ENCODE measurements at places on chromosomes 12 and 14. TPM values are rescaled to one million over a fixed set of nuclear protein-coding genes. Genes with fewer than 3 reads are reported as not detected.
A peak's percentile ranks its signal among the peaks of the same experiment; 100 is the strongest.

GRCh38 chr12:126483145-126484068 is 1418.2 kb downstream of the AACS start:
- H3K4me1 ChIP-seq, result no peaks in the 10 kb centered on the region
- no peaks in the 10 kb centered on the region for H3K36me3 ChIP-seq
- DNase-seq, result no peak

- H3K27ac ChIP-seq, result no peak overlapping the region
- no peaks in the 10 kb centered on the region for H3K4me1 ChIP-seq
- no peaks in the 10 kb centered on the region for H3K36me3 ChIP-seq
These were observed 133.5 kb downstream of the KTN1 start for GRCh38 chr14:55713486-55713885.

GRCh38 chr12:114655934-114656749 is 27.8 kb downstream of the TBX3 start:
- DNase-seq, result no peak
- no peak overlapping the region for H3K27ac ChIP-seq
- H3K36me3 ChIP-seq, result no peaks in the 10 kb centered on the region
- no peaks in the 10 kb centered on the region for H3K4me1 ChIP-seq
- no peak overlapping the region for H3K4me3 ChIP-seq

GRCh38 chr14:24317141-24317928 is 6.0 kb downstream of the LTB4R start:
- H3K4me1 ChIP-seq, result peaks cover 23% of the 10 kb centered on the region
- DNase-seq, result no peak
- H3K4me3 ChIP-seq, result no peak overlapping the region
- no peaks in the 10 kb centered on the region for H3K36me3 ChIP-seq

GRCh38 chr14:51929166-51929565 is 60.2 kb upstream of the RTRAF start:
- peaks cover 15% of the 10 kb centered on the region for H3K4me1 ChIP-seq
- H3K27ac ChIP-seq, result no peak overlapping the region
- no peaks in the 10 kb centered on the region for H3K27me3 ChIP-seq
- DNase-seq, result no peak
- no peaks in the 10 kb centered on the region for H3K36me3 ChIP-seq

DNA sequence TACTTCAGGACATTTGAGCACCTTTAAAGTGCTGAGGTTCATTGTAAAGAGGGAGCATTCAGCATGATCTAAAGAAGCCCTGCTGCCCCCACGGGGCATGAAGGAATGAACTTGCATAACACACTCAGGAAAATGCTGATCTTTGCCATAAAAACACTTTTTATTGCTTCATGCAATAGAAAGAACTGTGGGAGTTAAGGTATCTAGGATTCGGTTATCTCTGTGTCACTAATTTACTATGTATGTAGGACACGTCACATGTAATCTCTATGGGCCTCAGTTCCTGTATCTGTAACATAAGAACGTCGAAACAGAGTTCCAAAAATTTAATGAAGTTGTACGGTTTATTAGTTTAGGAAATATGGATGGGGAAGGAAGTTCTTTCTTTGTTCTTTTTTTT is 33.0 kb downstream of the BTBD7 start:
- H3K27ac ChIP-seq, result no peak overlapping the region
- no peak overlapping the region for H3K4me3 ChIP-seq
- H3K4me1 ChIP-seq, result peaks cover 45% of the 10 kb centered on the region
- no peak for DNase-seq
- H3K27me3 ChIP-seq, result no peaks in the 10 kb centered on the region
- H3K36me3 ChIP-seq, result no peaks in the 10 kb centered on the region

DNA sequence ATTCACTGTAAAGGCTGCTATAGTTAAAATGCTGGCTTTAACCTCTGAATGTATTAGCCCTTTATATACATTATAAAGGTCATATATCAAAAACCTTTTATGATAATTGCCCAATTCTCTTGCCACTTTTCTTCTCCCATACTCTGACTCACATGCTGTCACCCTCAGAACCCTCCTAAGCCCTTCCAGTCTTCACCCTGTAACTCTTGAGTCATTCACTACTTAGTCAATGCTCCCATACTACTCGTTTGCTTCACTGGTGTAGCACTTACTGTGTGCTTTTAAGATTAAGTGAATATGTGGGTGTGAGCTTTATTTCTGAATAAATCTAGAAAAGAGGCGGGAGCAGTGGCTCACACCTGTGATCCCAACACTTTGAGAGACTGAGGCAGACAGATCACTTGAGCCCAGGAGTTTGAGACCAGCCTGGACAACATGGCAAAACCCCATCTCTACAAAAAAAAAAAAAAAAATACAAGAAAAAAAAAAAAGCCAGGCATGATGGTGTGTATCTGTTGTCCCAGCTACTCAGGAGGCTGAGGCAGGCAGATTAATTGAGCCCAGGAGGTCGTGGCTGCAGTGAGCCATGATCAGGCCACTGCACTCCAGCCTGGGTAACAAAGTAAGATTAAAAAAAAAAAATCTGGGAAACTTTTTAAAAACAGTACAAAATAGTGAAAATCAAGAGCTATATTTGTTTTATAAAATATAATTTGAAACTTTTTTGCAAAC is 37.6 kb downstream of the SPATA7 start:
- no peak overlapping the region for H3K27ac ChIP-seq
- DNase-seq, result no peak
- H3K27me3 ChIP-seq, result no peaks in the 10 kb centered on the region
- H3K36me3 ChIP-seq, result no peaks in the 10 kb centered on the region
- H3K4me1 ChIP-seq, result no peaks in the 10 kb centered on the region

DNA sequence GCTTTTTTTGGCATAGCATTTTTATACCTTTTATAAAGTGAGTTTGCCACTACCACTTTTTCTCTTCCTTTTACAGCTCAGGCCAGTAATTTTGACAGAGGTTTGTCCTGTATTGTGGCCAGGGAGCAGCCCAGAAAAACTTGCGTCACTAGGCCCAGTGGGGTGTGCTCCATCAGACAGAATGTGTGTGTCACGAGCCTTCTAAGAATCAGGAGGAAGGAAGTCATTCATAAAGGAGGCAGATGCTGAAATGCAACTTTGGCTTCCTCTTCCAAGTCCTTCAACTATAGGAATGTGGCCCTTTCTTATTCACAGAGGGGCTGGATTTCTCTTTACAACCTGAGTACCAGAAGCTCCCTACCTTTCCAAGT is 10.1 kb upstream of the RAB35 start:
- no peak for DNase-seq
- peaks cover 41% of the 10 kb centered on the region for H3K4me1 ChIP-seq

- H3K4me3 ChIP-seq, result no peak overlapping the region
- no peak for DNase-seq
- peak overlapping the region; percentile 100 for H3K27ac ChIP-seq
- peaks cover 34% of the 10 kb centered on the region for H3K4me1 ChIP-seq
- no peaks in the 10 kb centered on the region for H3K27me3 ChIP-seq
These were observed 45.8 kb upstream of the ATP23 start for GRCh38 chr12:57895389-57896114.

DNA sequence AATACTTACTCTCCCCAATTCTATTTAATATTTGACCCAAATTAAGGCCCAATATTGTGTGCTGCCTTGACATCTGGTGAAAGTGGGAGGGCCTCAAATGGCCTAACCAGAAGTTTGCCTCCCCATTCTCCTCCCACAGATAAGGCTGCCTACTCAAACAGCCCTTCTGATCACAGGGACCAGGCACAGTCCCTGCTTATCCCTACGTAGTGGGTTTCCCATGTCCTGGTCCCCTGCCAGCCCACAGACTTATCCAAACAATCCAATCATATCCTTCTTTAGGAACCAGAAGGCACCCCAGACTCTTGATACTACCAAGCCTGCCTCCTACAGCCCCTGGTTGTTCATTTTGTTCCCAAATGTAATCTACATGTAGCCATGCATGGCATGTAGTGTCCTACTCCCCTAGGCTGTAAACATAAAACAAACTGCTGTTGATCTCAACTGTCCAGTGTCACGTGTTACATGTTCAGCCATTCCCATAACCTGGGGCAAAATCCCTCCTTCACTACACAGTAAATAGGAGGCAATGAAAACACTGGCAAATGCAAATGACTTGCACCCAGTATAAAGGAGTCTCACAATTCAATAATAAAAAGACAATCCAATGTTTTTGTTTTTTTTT is 49.3 kb downstream of the EEA1 start:
- DNase-seq, result no peak
- no peak overlapping the region for H3K27ac ChIP-seq
- no peaks in the 10 kb centered on the region for H3K36me3 ChIP-seq
- H3K27me3 ChIP-seq, result no peaks in the 10 kb centered on the region

- H3K36me3 ChIP-seq, result no peaks in the 10 kb centered on the region
- peak; percentile 45 for DNase-seq
- peaks cover 53% of the 10 kb centered on the region for H3K4me1 ChIP-seq
These were observed 608 bp downstream of the PTGES3 start for GRCh38 chr12:56687223-56688128.

- no peak overlapping the region for H3K4me3 ChIP-seq
- no peak for DNase-seq
- peaks cover 3% of the 10 kb centered on the region for H3K4me1 ChIP-seq
- H3K27me3 ChIP-seq, result no peaks in the 10 kb centered on the region
These were observed 352.8 kb downstream of the APAF1 start for GRCh38 chr12:98997899-98998298.

GRCh38 chr12:29792132-29792531 is 8.4 kb upstream of the TMTC1 start:
- peaks cover 11% of the 10 kb centered on the region for H3K4me1 ChIP-seq
- H3K27ac ChIP-seq, result no peak overlapping the region
- DNase-seq, result no peak
- no peaks in the 10 kb centered on the region for H3K27me3 ChIP-seq
- H3K36me3 ChIP-seq, result no peaks in the 10 kb centered on the region
- no peak overlapping the region for H3K4me3 ChIP-seq

DNA sequence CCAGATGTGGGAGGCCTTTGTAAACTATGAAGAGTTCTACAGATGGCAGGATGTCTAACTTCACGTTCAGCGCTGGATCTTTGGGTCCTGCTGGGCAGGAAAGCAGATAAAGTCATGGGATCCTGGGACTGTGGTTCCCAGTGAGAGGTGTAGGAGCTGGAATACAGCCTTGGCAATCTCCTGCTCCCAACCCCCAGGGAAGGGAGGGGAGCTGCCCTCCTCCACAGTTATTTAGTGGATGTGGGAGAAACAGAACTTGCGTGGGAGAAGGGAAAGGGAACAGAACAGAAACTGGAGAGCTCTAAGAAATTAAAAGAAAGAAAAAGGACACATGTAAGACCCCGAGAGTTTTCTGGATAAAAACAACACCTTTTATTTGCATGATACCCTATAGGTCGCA is 37.0 kb downstream of the NUAK1 start:
- peaks cover 85% of the 10 kb centered on the region for H3K4me1 ChIP-seq
- peaks cover 56% of the 10 kb centered on the region for H3K36me3 ChIP-seq
- no peaks in the 10 kb centered on the region for H3K27me3 ChIP-seq

DNA sequence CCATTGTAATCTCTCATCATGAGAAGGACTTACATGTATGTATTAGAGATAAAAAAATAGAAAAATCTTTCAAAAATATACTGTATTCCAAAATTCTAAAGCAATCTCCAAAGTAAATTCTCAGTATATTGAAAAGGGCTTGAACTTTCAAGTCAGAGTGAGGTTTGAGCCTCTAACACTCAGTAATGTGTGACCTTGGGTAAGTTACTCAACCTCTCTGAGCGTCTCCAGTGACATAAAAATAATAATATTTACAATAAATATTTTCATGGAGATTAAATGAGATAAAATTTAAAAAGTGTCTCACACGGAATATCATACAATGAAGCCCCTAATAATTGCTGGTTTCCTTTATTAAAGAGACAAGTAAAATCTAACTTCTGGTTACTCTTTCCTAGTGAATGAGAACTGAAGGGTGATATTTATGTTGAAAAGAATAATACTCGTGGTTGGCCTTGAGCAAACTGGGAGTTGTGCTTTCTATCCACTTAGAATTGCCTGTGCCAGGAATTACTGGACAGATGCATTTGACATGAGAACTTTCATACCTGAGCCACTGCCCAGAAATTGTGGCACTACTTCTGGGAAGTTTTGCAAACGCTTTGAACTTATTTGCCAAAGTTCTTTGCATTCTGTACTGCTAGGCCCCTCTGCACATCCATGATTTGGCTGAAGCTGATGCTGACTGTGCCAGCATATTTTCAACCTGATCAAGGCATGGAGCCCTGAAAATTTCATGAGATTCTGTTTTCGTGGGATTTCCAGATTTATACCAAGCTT is 933.7 kb downstream of the GALC start:
- H3K4me3 ChIP-seq, result no peak overlapping the region
- H3K4me1 ChIP-seq, result no peaks in the 10 kb centered on the region
- no peaks in the 10 kb centered on the region for H3K27me3 ChIP-seq
- no peak for DNase-seq
- H3K36me3 ChIP-seq, result no peaks in the 10 kb centered on the region
- H3K27ac ChIP-seq, result no peak overlapping the region

DNA sequence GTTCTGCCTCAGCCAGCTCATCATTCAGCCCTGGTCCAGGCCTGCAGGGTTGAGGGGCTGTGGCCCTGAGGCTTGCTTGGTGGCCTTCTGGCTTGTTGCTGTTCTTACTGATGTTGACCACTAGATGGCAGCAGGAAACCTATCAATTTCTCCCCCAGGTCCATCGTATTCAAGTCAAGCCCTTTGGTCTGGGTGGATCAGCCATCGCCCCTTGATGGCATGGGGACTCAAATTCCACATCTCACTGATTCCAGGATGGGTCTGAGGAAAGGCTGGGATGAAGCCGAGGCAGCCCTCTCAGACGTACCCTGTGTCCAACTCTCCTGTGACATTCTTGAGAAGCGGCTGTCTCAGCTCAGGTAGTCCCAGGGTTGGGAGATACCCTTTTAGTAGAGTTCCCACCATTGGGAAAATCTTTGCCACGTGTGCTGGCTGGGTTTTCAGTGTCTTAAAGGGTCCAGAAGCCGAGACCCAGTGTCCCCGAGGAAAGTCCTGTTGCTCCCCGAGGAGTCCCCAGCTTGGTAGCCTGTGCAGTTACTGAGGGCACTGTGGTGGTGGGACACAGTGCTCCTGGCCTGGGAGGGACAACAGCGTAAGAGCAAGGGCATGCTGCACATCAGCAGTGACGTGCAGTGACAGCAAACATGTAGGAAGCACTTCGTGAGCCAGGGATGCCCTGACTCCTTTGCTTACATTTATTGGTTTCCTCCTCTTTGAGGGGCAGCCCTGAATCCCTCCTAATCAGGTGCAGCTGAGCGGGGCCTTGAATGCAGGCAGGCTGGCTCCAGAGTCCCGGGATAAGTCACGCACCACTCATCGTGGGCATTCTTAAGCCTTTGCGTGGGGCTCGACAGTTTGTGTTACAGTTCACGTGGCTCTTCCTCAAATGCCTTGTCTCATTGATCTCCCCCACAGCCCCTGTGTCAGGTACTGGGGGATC is 58.6 kb downstream of the TSPAN9 start:
- H3K36me3 ChIP-seq, result no peaks in the 10 kb centered on the region
- H3K27me3 ChIP-seq, result peaks cover 12% of the 10 kb centered on the region
- H3K27ac ChIP-seq, result peak overlapping the region; percentile 3
- peaks cover 37% of the 10 kb centered on the region for H3K4me1 ChIP-seq

GRCh38 chr12:98724384-98725155 is 79.5 kb downstream of the APAF1 start:
- no peak overlapping the region for H3K27ac ChIP-seq
- no peak overlapping the region for H3K4me3 ChIP-seq
- H3K4me1 ChIP-seq, result no peaks in the 10 kb centered on the region
- H3K27me3 ChIP-seq, result no peaks in the 10 kb centered on the region
- no peak for DNase-seq
- no peaks in the 10 kb centered on the region for H3K36me3 ChIP-seq

Gene DHRS2
- total RNA-seq, result not detected

Gene PRKAB1
- total RNA-seq, result 9.9 TPM

Gene SRGAP1
- 4.8 TPM for total RNA-seq

Gene OR6C6
- total RNA-seq, result not detected

Gene KRT71
- not detected for total RNA-seq

Gene TAS2R7
- not detected for total RNA-seq

Gene ZNF891
- 0.96 TPM for total RNA-seq

Gene DEGS2
- total RNA-seq, result not detected

Gene RFX4
- 0.11 TPM for total RNA-seq

Gene TAS2R50
- total RNA-seq, result 0.66 TPM

Gene PPFIA2
- 0.28 TPM for total RNA-seq

Gene INSM2
- total RNA-seq, result not detected

Gene TAS2R42
- not detected for total RNA-seq

Measured in heart right ventricle (tissue), 16 donors.